ENCODE measurements at places on chromosomes 3 and 15.

GRCh38 chr15:48796930-48797329, 13.9 kb downstream of the CEP152 start:
- no peak for DNase-seq

DNA sequence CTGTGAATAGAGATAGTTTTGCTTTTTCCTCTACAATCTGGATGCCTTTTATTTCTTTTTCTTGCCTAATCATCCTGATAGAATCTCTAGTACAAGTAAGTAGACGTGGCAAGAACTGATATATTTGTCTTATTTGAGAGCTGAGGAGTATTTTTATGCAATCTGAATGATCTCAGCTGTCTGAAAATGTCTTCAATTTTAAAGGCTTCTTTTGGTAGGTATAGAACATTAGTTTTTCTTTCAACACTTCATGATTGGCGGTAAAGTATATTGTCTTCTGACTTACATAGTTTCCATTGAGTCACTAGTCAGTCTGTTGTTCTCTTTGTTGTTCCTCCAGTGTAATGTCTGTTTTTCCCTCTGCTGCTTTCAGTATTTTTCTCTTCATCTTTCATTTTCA, 31.3 kb downstream of the MGA start:
- no peak for DNase-seq

GRCh38 chr15:69403594-69403993, 10.6 kb upstream of the KIF23 start:
- no peak for DNase-seq

DNA sequence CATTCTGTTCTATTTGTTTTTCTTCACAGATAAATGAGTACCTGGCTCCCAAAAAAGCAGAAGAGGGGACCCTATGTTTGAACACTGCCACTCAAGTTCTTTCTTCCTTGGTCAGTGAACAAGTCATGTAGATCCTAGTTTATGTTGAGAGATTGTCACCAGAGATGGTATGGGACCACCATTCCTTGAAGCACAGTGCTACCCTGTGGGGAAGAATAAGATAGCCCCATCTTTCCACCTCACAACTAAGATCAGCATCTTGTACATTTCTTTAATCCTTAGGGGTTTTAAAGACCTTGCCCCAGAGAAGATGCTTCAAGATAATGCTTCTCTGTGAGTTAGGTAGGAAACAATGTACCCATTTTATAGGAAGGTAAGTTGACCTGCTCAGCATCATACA, 233.5 kb upstream of the WNT5A start:
- no peak for DNase-seq

DNA sequence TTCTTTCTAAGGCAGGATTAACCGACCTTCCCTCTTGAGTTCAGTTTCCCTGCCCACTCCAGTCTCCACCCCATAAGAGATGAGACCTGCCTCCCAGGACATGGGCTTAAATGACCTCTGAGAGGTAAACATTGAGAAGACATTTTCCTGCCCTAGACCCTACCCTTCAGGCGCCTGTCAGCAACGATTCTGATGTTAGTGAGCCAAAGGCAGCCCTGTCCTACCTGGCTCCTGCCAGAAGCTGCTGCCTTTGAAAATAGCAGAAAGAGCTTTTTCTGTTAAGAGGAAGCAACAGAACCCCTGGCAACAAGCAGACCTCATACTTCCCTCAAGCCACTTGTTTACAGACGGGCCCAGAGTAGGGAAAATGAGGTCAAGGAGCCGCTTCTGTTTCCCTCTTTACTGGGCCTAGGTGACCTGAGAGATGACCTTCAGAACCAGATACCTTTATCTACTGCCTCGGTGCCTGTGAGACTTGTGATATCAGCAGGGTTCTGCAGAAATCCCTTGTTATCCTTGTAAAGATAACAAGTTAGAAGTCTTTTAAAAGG, 52.0 kb downstream of the CD200R1L start:
- peak; percentile 8 for DNase-seq

DNA sequence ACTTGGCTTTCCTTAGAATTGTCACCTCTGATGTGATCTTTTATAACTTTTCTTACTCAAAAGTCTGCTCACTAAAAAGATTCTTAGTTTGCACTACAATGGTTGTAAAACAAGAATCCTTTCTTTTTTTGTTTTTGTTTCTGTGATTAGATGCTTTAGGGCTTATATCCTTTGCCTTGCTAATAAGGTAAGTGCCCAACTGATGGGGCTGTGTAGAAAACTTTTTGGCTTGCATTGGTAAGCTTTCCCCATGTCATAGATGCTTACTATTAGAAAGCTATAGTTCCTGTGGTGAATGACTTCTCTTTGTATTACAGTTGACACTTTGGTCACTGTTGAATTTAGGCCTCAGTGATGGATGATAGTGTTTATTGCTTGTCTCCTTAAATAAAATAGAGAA, 5.1 kb downstream of the ABHD5 start:
- no peak for DNase-seq

GRCh38 chr15:90654233-90655136, 62.7 kb upstream of the BLM start:
- DNase-seq, result no peak

DNA sequence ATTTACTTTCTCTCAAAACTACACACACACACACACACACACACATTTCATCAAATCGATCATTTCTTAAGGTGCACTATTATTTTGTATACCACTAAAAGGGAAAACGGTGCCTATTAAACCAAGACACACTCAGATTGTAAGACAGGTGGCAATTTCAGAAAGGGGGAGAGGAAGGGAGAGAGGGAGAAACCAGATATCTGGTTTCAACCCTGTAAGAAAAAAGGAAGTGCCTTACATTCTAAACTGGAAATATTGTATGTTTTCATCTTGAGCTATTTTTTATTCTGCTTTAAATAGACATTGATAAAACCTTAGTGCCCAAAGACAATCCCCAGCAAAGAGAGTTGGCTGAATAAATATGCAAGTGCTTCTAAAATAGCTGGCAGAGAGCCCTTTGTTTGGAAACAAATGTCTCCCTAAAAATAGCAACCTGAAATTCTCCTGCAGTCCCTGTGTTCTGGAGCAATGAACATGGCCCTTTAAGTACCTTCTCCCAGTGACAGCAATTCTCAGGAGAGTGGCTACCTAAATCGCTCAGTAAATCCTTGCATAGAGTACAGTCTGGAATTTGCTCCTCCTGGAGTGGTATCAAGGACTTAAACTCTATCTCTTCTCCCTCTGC, 85.7 kb downstream of the RARB start:
- DNase-seq, result no peak

DNA sequence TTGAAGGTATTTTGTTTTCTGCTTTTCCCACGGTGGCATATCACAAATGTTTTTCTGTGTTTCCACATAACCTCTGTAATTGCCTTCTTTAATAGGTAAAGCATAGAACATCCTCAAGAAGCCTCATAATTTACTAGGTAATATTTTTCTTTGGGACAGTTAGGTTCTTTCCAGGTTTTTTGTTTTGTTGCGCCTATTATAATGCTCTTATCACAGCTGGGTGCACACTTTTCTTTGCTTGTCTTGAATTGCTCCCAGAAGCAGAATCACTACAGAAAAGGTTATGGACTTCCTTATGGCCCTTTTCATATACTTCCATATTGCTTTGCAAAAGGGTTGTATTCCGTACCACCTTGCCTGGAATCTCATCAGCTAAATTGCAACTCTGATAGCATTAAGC, 213.5 kb downstream of the RYR3 start:
- DNase-seq, result no peak

DNA sequence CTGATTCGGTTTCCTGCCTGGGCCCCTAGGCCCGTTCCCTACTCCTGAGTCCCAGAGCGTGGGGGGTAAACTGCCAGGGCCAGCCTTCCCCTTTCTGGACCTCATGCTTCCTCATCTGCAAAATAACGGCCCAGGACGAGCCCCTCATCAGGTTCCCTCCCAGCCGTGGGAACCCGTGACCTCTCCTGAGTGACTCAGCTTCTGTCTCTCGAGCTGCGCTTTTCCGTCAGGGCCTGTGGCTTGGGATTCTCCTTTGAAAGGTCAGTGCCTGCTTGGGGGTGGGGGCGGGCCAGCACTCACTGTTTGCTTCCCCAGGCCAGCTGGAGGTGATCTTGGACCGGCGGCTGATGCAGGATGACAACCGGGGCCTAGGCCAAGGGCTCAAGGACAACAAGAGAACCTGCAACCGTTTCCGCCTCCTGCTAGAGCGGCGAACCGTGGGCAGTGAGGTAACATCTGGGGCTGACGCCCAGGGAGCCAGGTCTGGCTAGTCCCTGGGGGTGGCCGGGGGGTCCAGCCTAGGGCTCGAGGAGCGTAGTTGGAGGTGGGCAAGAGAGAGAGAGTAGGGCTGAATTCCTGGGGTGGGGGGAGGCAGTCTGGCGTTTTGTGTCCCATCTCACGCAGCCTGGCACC, 12.8 kb downstream of the MAN2A2 start:
- no peak for DNase-seq

GRCh38 chr15:85988741-85989140, 90.9 kb upstream of the AGBL1 start:
- DNase-seq, result no peak

- DNase-seq, result peak; percentile 49
Observed at GRCh38 chr3:121834157-121834670, 646 bp downstream of the IQCB1 start.

GRCh38 chr15:97189162-97189780, 771.2 kb upstream of the ARRDC4 start:
- DNase-seq, result no peak

DNA sequence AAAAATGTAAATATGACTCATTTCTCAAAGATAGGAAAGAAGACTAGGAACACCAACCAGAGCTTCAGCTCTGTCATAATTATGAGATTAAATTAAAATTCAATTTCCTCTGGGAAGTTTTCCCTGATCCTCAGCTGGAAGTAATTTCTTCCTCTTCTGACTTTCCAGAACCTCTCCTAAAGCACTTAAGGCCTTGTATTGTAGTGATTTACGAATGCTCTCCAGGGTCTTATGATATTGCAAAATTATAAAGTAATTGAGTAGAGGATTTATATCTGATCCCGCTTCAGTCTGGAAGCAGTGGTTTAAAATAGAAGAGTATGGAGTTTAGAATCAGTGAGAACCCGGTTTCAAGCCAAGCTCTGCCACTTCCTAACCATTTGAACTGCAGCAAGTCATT, 279.8 kb downstream of the ZPLD1 start:
- DNase-seq, result no peak

DNA sequence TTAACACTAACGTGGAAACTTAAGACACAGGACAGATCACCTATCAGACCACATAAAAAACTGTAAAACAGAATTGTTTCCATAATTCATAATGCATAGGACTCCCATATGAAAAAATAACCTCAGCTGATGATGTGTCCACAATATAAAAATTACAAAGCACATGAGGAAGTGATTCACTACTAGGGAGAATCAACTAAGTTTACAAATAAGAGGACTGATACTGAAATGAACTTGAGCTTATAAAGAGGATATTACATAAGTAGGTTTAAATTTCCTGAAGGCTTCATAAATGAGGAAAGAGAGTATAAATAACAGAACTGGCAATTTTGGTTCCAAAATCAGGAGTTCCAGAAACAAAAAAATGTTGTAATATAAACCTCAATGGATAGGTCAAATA, 111.9 kb downstream of the SAMMSON start:
- DNase-seq, result no peak

DNA sequence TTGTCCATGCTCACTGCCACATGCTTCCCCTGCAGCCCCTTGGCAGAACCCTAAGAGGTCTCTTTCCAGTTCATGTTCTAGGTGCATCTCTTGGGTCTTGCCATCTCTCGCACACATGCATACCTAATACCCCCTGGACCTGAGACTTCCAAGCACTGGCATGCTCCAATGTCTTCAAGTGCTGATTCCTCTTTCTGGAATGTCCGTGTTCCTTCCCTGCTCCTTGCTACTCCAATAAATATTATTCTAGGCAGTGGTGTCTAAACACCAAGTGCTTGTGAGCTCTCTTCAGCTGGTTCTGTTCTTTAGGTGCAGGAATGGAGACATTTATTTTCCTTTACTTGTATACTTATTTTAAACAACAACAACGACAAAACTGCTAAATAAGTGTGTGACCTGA, 370.1 kb downstream of the LPP start:
- DNase-seq, result no peak

DNA sequence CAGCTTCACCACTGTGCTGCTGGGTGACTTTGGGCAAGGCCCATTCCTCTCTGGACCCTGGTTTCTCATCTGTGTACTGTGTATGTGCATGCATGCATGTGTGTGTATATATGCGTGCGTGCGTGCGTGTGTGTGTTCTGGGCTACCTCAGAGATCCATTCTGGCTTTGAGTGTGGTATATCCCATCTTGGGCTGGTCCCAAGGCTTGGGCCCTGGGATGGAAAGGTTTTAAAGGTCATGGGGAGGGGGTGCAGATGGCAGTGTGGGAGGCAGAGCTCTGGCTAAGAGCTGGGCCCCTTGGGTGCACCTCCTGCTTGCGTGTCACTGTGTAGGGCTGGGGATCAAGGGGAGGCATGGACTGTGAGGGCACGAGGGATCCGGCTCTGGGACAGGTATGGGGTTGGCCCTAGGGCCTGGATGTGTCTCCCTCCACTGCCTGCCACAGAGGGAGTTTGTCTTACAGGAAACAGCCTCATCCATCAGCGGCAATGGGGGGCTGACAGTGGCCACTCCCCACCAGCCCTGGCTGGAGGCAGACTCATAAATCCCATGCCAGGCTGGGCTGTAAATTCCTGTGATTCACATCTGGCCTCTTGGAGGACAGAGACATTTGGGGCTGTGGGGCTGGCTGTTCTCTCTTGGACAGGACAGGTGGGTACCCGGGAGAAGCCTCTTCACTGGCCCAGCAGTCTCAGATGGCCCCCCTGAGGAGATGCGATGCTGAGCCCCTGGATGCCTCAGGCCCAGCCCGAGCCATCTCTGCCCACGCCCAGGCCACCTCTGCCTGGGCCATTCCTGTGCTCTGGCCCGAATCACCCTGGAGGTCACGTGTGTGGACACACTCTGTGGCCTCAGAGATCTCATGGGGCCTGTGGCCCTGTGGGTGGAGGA, 21.4 kb upstream of the CSPG4 start:
- no peak for DNase-seq

DNA sequence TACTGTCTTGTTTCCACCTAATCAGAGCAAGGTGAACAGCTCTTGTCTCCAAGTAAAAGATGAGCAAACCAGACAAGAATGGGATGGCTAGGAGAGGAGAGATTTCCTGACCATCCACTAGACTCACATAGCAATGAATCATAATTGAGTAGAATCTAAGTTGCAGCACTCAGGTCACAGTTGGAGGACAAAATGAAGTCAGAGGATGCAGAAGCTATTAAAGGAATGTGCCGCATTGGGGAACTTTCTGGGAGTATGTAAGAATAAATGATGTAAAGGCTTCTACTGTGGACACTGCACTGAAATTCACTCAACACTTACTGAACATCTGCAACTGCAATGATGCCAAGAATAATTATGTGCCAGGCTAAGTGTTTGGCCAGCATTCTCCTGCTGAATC, 217.4 kb upstream of the WNT5A start:
- no peak for DNase-seq

- DNase-seq, result no peak
Observed at GRCh38 chr3:114627770-114628169, 333.9 kb downstream of the TIGIT start.

DNA sequence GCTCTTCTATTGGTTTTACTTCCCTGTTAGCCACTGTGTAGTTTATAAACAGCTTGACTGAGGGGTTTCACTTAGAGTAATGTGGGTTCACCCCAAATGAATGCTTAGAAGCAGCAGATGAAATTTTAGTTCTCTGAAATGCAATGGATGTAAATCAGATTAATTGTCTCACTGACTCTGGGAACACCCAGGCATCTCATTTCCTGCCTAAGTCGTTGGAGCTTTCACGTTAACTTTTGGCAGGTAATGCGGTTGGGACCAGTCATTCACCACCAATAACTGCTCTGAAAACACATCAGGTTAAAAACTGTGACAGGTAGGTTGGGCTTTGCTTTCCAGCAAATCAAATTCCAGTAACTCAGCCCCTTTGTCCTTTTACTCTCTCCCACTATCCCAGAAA, 775.4 kb downstream of the NTRK3 start:
- no peak for DNase-seq

GRCh38 chr3:15315003-15315402, 17.4 kb downstream of the SH3BP5 start:
- no peak for DNase-seq

Data from NCI-H1092 treated with DMSO at 0.1 percent for 48 hours (cell line).